ENCODE measurements at places on chromosomes 3 and 15.

DNA sequence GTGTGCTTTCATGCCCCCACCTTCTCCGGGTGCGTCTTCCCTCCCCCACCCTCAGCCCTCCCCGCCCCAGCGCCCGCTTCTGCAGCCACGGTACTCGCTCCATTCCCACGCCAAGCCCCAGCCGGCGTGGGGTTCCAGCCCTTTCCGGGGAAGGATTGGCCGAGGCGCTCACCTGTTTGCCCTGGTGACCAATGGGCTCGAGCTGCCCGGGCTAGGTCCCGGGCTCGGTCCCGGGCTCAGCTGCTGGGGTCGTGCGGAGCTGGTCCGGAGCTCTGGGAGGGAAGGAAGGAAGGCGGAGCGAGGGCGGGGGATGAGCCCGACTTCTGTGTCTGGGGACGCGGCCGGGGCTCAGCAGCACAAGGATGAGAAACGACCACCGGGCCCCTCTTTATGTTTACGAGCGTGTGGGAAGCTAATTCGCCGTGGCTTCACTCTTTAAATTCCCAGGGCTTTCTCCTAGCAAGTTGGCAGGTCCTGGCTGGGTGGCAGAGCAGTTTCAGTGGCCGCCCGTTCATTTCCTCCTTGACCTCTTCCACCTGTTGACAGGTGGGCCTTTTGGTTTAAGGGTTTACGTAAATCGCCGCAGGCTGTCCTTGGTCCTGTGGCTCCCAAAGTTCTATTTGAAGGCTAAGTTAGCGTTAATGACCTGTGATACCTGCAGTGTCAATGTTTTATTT lies at the start of gene IGSF10:
TSS of gene IGSF10 (minus strand) at position 288 of the 677 bp plus-strand sequence. CDS start 2,352 bp downstream, outside the sequence.
- no peak for DNase-seq

GRCh38 chr15:85704720-85705429 lies 89.8 kb downstream of the KLHL25 start:
- DNase-seq, result no peak

- no peak for DNase-seq
Measured at GRCh38 chr3:56980243-56980642, 80.2 kb upstream of the SPATA12 start.

GRCh38 chr15:79370716-79371115 lies 59.8 kb downstream of the TMED3 start:
- DNase-seq, result no peak

GRCh38 chr3:14283092-14283812 lies 104.6 kb downstream of the LSM3 start:
- DNase-seq, result no peak

GRCh38 chr3:35857004-35857403 lies 217.7 kb downstream of the ARPP21 start:
- DNase-seq, result peak; percentile 4

DNA sequence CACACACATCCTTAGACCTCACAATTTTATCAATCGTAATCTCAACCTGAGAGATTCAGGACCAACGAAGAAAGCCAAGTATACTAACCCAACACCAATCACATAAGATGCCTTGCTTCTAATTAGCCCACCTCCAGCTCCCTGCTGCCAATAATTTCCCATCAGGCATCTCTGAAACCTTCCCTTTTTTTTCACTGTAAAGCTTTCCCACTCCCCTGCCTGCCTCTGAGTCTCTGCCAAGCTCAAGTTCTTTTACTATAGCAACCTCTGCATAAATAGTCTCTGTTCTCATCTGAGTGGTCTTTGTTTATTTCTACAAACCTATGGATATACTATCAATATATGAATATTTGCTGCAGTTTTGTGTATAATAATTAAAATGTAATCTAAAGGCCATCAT lies 86.5 kb downstream of the PIK3CB start:
- no peak for DNase-seq

DNA sequence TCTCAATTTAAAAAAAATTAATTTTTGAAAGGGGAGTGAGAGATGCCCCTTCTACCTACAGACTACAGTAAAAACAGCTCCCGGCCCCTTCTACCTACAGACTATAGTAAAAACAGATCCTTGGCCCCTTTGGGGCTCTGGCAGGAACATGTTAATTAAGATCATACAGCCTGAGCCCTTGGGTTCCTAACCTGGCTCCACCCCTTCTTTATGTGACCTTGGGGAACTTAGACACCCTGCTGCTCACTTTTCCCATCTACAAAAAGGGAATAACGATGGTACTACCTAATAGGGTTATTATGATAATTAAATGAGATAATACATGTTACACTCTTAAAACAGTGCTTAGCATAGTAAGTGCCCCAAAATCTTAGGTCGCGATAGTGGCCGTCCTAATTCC lies 60.1 kb upstream of the SEC61A1 start:
- no peak for DNase-seq

DNA sequence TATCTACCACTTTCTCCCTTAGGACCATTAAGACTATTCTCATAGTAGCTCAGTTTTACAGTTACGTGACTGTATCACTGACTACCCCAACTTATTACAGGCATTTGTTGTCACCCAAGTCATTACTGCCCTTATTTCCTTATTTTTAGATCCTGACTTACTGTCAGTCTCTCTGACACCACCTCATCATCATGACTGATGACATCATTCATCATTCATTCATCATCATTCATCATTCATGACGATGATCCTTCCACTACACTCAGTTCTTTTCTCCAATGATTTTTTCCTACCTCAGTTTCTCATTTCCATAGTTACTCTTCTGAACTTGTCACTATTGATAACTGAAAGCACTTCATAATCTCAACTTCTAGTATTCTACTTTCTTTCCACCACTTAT lies 83.8 kb downstream of the ADAM10 start:
- no peak for DNase-seq

DNA sequence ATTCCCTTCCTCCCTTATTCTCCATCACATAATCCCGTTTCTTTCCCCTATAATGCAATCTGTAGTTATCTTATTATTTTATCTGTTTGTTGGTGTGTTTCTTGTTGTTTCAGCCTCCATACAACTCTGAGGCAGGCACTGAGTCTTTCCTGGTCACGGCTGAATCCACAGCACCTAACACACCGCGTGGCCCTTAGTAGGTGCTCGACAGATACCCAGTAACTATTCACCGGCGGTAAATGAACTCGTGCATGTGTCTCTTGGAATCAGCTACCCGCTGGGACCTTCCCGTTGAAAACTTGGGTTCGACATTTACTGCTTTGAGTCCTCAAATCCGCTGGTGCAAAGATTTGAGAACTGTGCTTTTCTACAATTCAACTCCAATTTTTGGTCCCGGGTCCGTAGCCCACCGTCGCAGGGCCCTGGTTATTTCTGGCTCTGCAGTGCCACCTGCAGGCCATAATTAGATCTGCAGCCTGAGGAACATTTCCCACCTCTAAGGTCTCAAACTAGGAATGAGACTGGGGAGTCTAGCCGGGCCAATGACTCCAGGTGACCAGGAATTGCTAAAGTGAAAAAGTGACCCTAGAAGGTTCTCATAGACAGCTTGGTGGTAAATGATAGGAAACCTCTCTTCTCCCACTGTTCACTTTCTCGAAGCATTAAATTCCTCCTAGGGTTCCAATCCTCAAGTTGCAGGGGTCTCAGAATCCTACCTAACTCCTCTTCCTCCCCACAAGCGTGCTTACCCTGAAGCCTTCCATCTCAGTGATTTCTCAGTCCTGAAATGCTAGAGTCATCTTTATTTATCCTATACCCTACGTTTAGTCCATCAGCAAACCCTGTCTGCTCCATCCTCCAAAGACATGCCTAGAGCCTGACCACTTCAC lies 40.0 kb upstream of the TRH start:
- DNase-seq, result peak; percentile 59

GRCh38 chr15:52277575-52277974 lies 18.0 kb downstream of the MYO5C start:
- DNase-seq, result no peak

DNA sequence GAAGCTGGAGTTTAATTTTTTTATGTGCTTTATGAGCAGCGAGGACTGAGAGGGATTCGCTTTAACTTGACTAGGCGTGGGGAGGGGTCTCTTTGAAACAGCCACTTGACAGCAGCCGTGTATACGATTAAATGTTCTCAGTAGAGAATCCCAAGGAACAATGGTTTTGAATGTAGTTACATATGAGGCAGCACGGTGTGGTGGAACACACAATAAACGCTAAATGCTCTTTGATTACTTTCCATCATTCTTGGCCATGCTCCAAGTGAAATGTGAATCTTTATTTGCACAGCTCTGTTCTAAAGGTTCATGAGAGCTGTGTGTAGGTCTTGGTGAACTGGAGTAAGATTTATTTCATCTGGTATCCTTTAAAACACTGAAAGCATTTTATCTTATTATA lies 251.4 kb upstream of the TGFBR2 start:
- DNase-seq, result no peak

- DNase-seq, result no peak
Measured at GRCh38 chr15:34927726-34928125, 41.8 kb downstream of the AQR start.

DNA sequence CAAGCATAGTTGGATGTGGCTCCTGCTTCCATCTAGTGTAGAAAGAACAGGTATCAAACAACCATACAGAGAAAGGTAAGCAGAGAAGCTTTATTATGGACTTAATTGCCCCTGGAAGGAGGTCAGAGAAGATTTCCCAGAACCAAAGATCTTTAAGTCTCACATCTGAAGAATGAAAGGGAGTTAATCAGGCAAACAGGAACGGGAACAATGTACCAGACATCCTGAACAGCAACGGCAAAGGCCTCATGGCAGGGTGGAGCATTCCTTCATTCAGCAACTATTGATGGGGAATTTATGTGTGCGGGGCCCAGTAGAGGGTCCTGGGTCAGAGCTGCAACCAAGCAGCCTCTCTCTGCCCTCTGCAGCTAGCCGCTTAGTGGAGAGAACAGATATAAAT lies 61.5 kb downstream of the LMCD1 start:
- no peak for DNase-seq

DNA sequence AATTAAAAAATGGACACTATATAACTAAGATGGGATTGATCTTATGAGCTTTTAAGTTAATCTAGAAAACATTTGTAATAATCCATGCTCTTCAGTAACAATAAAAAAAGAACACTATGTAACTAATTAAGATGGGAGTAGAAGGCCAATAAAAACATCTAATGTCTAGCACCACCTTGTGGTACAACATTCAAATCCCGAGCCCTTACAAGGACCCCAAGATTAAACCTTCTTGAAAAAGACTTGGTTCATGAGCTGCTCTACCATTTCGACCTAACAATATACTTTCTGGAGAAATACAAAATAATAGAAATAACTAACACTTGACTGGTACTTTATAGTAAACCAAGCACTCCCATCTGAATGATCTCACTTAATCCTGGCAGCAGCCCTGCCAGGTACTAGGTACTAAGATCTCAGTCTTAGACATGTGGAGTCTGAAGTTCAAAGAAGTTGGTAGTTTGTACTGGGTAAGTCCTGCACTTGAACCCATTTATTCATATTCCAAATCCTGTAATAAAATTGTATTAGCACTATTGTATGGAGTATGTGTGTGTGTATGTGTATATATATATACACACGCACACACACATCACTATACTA lies 21.8 kb downstream of the METTL6 start:
- peak; percentile 58 for DNase-seq

DNA sequence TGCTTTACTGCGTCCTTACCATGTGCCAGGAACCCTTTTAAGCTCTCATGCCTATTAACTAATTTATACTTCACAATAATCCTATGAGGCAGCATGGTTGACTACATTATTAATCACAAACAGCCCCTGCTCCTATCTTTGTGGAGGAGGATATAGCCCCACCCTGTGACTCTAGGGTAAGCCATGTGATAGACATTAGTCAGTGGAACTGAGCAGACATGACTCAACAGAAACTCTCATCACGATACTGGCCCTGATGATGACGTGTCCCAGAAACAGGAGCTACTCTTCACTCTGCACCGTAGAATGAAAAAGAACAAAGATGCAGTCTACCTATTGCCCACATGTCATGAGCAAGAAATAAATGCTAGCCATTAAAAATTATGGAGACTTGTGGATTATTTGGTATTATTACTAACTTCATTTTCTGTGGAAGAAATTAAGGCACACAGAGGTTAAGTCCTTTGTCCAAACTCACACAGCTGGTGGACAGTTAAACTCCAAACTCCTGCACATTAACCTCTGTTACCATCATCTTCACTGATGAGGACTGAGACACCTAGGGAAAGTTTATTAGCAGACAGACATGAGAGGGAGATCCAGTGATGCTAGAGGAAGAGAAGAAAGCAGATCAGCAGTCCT lies 51.2 kb downstream of the CFAP20DC start:
- DNase-seq, result no peak

DNA sequence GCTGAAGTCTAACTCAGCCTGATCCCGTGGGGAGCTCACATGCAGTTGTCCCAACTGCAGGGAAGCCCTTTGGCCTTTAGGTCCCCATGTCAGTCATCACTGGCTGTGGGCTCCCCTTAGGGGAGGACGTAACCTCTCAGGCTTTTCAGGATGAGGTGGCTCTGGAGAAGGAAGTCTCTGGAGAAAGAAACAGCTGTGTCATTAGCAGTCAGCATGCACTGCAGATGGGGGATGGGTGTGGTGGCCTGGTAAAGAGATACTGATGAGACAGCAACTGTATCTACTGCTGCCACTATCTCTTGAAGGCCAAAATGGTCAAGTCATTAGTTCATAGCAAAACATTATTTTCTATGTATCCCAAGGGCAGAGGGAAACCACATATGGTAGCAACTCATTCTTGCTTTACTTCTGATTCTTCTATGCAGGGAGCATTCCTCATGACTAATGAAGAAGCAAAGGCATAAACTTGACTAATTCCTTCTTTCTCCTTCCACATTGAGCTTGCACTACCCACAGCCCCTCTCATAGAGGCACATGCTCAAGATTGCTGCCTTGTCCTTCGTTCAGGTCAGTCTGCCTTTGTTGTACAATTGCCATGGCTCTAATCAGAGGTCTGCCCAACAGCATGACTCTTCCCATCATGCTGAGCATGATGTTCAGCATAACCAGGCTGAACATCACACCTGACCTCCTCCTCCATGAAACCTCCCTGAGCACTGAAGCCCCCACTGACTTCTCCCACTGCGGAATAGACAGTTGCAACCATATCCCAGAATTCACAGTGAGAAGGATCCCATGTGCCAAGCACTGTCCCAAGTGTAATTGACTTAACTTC lies 47.8 kb upstream of the TMEM158 start:
- DNase-seq, result no peak

DNA sequence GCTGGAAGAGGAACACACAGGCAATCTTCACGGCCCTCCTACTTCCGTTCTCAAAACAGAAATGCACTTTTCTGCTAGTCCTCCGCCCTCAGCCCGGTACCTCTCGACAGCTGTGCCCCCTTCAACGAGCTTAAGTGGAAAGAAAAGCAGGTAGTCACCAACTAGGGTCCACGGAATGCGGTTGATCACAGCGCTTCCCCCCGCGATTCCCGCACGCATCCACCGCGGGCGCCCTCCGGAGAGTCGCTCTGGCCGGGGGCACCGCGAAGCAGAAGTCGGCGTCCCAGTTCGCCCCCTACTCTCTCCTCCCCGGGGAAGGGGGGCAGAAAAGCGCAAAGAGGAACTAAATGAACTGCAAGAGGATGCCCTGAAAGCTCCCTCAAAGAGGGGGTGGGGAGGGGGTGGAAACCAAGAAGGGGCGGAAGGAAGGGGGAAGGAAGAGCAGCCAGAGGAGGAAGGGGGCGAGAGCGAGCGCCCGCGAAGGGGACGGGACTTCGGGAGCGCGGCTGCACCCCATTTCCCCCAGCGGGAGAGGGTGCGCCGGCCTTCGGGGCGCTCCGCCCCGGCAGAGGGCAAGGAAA lies 738 bp downstream of the ACAP2 start:
- DNase-seq, result peak; percentile 47

- no peak for DNase-seq
Measured at GRCh38 chr15:26113296-26113695, 250.2 kb upstream of the ATP10A start.

GRCh38 chr3:124818398-124819091 lies 68.6 kb downstream of the ITGB5 start:
- DNase-seq, result no peak
